Stimulated activated CD4-positive, alpha-beta T cell treated with anti-CD3 and anti-CD28 coated beads, Interleukin-12 subunit alpha, Interleukin-12 subunit beta, amount 100 ng/mL, for 48 hours (primary cell): ENCODE measurements at places on chromosomes 11 and 22.

DNA sequence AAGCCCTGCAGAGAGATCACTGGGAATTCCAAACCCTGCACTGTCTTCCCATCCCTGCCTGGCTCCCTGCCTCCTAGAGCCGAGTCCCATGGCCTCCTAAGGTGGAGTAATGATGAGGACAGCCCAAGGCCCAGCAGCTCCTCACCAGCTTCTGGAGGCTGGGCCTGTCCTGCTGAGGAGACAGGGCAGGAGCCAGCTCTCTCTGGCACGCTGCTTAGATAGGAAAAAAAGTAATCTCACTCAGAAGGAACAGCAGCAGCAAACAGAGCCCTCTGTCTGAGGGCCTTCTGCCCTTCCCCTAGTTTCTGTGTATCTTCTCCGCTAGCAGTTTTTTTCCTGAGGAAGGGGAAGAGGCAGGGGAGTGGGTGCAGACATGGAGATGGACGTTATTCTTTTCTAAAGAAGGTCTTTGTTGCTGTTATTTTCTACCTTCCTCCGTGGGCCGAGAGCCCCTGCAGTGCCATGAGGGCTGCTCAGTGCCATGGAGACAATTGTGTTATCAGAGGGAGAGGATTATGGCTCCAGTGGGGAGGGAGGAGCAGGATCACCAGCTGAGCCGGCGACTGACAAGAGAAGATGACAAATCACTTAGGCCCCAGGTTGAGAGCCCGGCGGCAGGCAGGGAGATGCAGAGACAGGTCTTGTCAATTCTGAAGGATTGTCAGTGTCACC is 315.3 kb downstream of the BUD13 start:
- no peak for DNase-seq

- DNase-seq = no peak
Observed at GRCh38 chr22:27829620-27830019, 28.1 kb upstream of the MN1 start.

- no peak for DNase-seq
Observed at GRCh38 chr22:22348127-22348814, 103.7 kb downstream of the VPREB1 start.

DNA sequence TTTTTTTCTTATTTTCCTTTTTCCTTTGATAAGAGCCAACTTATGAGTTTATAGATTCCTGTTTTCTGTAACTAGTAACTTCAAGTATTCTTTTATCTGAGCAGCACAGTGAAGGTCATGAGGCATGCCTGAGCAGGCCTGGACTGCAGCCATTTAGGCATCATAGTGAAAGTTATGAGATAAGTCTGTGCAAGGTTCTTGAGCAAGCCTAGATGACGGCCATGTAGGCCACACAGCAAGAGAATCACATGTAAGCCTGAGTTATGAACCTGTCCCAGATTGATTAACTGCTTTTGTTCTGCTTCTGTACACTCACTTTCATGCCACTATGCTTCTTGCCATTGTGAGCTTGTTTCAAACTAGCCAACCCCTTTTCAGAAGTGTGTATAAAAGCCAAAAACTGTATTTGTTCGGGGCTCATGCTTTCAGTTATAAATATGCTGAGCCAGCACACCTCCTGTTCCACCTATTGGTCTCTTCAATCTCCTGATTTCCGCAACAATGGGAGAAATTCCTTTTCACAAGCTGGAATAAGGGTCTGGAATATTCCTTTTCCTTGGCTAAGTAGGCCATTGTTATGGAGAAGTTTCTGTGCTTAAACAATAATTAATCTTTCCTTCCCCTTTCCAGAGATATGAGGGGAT is 745.7 kb downstream of the FAM181B start:
- no peak for DNase-seq

DNA sequence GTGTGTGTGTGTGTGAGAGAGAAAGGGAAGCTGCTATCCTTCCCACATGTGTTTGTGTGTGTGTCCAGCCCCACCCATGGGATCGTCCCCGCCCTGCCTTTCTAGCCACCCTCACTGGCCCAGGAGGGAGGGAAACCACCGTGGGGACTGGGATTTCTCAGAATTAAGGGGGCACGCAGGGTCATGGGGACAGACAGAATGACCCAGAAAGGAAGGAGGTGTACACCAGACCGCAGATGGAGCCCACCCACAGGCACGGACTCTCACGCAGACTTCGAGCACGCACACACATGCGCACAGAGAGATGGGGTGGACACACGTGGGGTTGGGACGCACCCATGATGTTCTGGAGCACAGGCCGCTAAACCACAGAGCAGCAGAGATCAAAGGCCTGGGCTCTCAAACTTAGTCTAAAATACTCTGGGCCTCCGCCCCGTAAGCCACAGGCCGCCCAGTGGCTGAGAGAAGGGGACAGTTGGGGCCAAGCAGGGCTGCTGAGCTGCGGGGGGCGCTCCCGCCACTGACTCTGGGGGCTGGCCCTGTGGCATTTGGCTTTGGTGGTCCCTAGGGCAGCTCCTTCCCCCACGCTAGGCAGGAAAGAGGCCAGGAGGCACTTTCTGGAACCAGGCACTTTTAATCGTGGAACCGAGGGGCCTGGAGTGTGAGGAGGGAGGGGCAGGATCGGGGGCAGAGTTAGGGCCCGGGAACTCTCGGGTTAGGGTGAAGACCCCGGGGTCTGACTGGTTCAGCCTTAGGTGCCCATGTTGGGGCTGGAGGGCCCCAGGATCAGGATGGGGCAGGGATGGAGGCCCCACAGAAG is 1.5 kb downstream of the IFITM5 start:
- DNase-seq = no peak
